ENCODE measurements at places on chromosomes 16 and 17.

GRCh38 chr17:69358688-69359596 lies 32.0 kb upstream of the ABCA5 start:
- DNase-seq = no peak

GRCh38 chr16:57530104-57530521 lies 6.3 kb downstream of the CCDC102A start:
- peak; percentile 31 for DNase-seq

- no peak for DNase-seq
Observed at GRCh38 chr16:47613251-47613650, 152.1 kb downstream of the PHKB start.

DNA sequence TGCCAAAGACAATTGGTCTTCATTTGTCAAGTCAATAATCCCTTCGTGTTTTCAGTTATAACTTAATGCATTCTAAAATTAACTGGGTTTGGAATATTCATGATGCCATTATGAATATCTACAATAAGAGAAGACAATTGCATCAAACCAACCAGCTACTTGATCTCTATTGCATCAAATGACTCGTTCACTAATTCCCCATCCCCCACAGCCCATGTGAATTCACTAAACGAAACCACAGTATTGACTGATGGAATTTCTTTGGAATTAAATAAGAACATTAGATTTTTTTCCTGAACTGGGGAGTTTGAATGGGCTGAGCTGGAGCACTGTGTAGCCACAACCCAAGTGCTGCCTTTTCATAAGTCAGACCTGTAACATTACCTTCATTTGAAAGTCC lies 65.3 kb downstream of the HS3ST3B1 start:
- DNase-seq = no peak

- DNase-seq = no peak
Observed at GRCh38 chr17:34624767-34625383, 45.5 kb downstream of the TMEM132E start.

- peak; percentile 56 for DNase-seq
Observed at GRCh38 chr16:89322321-89323119, 105.0 kb downstream of the ZNF778 start.

- no peak for DNase-seq
Observed at GRCh38 chr16:15564604-15565339, 78.2 kb downstream of the MARF1 start.

DNA sequence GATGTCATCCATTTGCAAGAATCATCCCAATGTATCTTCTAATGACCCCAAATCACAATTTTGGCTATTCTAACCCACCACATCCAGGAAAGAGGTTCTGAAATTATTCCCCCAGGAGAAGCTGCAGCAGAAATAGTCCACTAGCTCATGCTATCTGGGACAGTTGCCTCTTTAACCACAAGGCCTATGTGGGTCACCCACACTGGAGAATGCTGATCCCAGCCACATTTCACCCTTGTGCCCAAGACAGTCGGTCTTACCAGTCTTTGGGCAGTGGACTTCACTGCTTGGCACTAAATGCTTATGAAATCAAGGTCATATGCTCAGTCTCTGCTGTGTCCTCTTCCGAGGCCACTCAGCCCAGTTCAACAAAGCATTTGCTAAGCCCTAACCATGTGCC lies 27.0 kb downstream of the ABCC12 start:
- DNase-seq = no peak

Measured in fibroblast of skin of left quadriceps (primary cell).